ENCODE measurements at places on chromosomes 3 and 15.
A peak's percentile ranks its signal among the peaks of the same experiment; 100 is the strongest.

- no peak for DNase-seq
These were observed 51.4 kb downstream of the XXYLT1 start for GRCh38 chr3:195219351-195220230.

DNA sequence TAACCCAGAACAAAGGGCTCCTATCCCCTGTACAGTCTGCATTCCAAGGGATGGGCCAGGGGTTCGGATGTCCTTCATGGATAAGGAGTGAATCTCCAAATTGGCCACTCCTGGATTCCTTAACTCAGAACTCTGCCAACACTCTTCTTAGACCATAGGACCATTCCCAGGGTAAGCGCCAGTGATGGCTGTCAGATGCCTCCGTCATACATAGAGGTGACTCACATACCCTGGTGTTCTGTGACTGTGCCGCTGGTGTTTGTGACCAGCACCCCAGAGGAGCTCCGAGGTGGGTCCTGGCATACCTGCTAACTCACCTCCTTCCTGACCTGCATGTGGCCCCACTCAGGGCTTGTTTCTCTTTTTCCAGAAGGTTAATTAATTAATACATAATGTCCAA lies 134.7 kb downstream of the KLF13 start:
- DNase-seq = no peak

GRCh38 chr3:195823999-195824398 lies 12.3 kb upstream of the MUC4 start:
- no peak for DNase-seq

GRCh38 chr15:99399061-99399460 lies 147.8 kb downstream of the LRRC28 start:
- no peak for DNase-seq

- DNase-seq = no peak
These were observed 29.7 kb downstream of the ACAD11 start for GRCh38 chr3:132629928-132630327.

DNA sequence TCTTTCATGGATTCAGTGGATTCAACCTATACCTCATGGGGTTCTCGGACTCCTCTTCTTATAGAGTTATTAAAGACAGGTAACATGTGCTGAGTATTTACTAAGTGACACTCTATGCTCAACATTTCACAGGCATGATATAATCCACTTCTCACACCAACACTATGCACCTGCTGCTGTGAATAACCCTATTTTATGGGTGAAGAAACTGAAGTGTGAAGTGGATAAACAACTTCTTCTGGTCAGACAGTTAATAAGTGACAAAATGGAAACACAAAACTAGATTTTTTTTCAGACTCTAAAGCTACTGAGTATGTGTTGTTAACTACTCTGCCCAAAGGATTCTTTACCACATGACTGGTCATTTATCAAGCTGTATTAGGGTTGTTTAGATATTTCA lies 403.5 kb downstream of the DIPK2A start:
- no peak for DNase-seq

DNA sequence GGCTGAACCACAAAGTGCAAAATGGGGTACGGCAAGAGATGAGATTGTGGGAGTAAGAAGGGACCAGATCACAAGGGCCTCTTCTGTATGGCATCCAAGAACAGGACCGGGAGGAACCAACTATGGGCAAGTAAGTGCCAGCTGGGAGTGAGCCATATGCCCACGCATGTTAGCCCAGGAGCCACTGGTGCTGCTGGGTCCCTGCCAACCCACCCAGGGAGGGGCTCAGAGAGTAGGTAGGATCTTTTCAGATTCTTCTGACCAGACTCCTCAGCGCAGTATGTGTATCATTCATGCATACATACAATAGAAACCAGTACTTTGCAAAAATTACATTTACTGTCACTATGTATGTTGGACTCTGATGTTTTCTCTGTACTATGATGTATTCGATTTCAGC lies 54.0 kb downstream of the RAB11A start:
- no peak for DNase-seq

- DNase-seq = peak; percentile 44
These were observed 29.1 kb downstream of the CRYGS start for GRCh38 chr3:186515125-186515524.

DNA sequence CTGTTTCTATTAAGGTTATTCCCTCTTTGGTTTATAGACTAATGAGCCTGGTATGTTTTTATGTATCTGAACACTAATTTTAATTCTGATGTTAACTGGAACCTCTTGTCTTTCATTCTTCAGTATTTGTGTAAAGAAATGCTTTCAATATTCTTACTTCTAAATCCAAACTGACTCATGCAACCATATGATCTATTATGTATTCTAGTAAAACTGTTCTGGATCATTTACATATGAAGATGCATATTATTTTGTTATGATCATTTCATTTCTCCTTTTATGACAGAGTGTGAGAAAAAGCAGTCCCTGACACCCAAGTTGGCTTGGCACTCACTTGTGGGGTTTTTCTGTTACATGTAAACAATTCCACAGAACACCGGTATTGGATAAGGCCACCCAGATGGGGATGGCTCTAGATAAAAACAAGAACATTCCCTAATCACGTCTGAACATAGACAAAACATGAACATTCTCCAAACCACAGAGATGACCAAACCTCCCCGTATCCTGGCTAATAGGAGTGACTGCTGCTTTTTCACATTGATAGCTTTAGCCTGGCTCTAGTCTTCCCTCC lies 72.2 kb upstream of the EPHB3 start:
- no peak for DNase-seq

DNA sequence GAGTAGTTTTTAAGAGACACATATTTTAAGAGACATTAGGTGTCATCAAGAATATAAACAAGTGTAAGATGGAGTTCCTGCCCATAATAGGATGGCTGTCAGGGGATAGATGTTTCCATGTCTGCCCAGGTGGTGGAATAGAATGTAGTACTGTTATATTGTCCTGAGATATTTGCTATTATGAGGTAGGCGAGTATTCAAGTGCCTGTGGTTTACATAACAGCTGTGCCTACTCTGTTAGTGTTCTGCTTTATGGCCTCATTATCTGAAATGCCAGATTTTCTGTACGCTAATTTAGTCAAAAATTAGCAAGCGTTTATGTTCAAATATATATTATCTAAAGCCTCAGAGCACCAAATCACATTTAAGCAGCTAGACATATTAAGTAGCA lies 360.2 kb upstream of the ROPN1 start:
- no peak for DNase-seq

GRCh38 chr3:139227165-139227564 lies 116.7 kb upstream of the MRPS22 start:
- no peak for DNase-seq

DNA sequence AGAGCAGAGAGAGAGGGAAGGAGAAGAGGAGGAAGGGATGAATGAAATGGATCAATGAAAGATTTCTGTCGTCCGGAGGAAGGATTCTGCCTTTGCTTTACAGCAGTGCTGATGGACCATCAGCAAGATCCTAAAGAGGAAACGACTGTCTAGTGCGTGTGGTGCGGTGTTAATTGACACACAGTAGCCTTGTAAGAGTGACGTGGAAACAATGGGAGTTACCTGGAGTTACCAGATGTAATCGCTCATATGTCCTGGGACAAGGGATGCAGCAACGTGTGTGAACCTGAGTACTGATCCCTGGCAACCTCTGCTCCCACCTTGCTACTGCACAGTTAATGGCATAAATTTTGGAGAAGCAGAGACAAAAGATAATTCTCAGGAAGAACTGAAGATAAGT lies 62.6 kb upstream of the TPRG1 start:
- no peak for DNase-seq

GRCh38 chr3:21484828-21485144 lies 266.2 kb downstream of the ZNF385D start:
- no peak for DNase-seq

GRCh38 chr3:126355251-126355650 lies 2.0 kb downstream of the KLF15 start:
- no peak for DNase-seq

DNA sequence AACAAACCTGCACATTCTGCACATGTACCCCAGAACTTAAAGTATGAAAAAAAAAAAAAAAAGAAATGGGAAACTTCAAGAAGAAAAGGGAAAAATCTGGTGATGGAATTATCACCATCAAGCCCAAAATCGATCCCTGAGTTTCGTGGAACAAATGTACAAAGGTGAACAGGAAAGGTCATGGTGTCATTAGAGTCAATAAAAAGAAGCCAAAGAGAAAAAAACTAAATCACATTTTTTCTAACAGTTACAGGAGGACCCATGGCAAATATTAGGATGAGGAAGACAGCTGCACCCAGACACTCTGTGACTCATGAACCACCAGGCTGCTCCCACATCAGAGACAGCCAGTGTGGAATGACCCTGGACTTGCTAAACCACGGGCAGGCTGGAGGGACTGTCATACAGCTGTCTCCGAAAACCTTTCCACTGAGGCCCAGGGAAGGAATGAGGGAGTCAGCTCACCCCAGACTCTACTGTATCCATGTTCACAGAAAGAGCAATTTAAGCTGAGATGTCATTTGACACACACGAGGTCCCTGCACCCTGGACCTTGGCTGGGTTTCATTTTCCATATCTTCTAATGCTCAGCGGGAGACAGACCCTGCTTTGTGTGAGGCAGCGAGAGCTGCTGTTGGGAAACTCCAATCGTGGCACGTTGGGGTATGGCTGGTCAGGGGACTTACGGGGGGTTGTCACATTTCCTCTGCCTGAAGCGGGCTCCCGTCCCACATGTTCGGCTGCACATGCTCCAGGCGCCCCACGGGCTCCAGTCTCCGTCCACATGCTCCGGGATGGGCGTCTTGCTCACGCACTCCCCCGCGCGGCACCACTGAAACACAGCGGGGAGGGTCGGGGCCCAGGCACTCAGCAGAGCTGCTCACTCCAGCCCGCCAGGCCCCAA lies 210.2 kb downstream of the ADAMTS17 start:
- DNase-seq = peak; percentile 4

- DNase-seq = no peak
These were observed 5.2 kb downstream of the WNT5A start for GRCh38 chr3:55481744-55482495.

DNA sequence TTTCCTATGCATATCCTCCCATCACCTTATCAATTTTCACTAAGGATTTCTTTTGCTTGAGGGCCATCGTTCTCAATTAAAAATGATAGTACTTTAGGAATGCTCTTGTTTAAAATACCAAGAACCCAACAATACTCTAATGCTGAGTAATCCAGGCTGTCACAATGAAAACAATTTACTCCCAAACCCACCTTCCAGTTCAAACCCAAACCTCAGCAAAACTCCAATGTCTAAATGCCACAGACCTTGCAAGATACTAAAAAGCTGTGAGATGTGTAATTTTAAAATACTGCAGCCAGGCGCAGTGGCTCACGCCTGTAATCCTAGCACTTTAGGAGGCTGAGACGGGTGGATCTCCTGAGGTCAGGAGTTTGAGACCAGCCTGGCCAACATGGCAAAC lies 889.8 kb downstream of the ROBO1 start:
- no peak for DNase-seq

DNA sequence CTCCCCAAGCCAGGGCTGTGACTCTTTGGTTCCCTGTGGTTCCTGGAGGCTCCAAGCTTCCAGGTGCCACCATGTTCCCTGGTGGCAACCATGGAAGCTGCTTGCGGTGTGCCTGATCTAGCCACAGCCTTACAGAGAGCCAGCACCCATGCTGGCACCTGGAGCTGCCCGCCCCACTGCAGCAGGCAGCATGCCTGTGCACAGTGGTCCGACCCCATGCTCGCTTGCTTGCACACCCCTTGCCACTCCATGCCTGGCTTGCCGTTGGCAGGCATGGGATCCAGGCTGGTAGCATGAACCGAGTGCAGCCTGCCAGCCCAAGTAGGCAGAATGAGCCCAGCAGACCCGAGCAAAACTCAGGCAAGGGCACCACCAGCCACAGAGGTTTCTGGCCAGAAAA lies 53.9 kb downstream of the SLMAP start:
- DNase-seq = no peak

GRCh38 chr3:49421890-49422378 lies 339 bp downstream of the AMT start:
- DNase-seq = no peak

GRCh38 chr3:33124638-33125037 lies 10.8 kb downstream of the CRTAP start:
- no peak for DNase-seq

- DNase-seq = no peak
These were observed 533.0 kb upstream of the SEMA6D start for GRCh38 chr15:47184003-47184907.

- DNase-seq = no peak
These were observed 30.9 kb upstream of the SLC28A2 start for GRCh38 chr15:45221053-45221599.

DNA sequence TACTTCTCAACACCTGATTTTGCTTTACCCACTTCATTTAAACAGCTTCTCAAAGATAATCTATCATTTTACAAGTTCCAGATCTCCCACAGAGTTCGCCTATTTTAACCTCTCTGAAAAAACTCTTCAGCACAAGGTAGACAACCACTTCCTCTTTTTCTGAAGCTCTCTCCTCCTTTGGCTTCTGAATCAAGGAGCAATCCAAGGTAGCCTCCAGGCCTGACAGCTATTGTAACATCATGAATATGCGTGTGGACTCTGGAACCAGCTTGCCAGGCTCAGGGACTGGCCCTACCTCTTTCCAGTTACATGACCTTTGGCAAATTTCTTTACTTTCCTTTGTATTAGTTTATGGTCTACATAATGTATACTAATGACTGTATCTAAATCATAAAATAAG lies 405.9 kb upstream of the ZNF385D start:
- DNase-seq = no peak

DNA sequence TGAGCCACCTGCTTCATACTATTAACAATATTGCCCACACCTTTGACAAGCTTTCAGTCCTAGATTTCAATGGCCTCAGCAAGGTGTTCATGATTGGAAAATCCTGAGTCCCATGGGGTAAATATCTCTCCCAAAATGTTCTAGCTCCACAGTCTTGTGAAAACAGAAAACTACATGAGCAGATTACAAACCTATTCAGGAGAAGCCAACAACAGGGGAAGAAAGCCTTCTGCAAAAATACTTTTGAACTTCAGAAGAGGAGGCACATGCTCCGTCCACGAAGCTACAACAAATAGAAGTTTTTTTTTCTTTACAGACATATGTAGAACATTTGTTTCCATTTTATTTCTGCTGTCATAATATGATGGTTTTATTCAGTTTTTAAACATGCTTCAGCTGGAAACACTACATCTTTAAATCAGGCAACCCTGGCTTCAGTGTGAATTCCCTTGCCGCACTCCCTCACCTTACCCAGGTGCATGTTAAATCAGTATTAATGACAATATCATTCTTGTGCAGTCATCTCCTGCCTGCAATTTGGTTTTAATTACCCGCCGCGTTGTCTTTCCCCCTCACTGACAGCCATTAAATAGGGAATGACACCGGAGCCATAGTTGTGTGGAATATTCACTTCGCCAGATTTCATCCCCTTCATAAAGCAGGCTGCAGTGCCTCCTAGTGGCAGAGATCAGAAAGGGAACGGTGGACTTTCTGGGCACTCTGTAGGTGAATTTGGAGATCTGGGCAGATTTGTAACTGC lies 725.5 kb upstream of the ARRDC4 start:
- peak; percentile 1 for DNase-seq

DNA sequence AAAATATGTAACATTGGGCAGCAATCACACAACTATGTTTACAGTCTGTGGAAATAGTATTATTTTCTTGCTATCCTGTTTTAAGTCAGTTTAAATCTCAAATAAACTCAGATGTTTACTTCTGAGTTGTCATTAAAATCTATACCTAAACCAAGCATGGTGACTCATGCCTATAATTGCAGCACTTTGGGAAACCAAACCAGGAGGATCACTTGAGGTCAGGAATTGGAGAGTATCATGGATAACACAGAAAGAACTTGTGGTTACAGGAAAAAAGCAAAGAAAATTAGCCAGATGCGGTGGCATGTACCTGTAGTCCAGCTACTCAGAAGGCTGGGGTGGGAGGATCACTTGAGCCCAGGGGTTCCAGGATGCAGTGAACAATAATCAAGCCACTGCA lies 631.6 kb upstream of the EPHA6 start:
- no peak for DNase-seq

Measured in CD4-positive, alpha-beta T cell treated with Interleukin-15 for 4 hours (primary cell).